Activated CD4-positive, CD25-positive, alpha-beta regulatory T cell (primary cell): ENCODE measurements at places on chromosomes 12 and 14.

DNA sequence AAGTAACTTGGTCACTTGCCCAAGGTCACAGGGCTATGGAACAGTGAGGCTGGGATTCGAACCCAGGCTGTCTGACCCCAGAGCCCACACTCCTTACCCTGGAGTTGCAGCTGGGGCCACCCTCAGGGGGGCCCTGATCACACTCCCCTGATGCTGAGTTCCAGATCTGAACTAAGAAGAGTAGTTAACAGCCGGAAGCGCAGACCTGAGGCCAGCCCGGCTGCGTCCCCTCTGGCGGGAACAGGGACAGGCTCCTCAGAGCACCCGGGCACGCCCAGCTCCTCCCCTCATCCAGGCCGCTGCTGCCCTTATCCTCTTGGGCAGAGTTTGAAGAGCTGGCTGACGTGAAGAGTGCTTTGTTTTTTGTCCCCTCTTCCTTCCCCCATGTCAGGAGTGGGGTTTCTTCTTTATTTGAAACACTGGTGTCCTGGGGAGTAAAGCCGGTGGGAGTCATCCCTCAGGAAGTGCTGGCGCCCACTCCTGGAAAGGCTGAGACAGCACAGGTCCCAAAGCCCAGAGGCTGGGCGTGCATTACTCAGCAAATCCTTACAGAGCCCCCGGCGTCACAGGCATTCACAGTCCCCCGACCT lies 8.7 kb downstream of the PHB2 start:
- peak; percentile 36 for DNase-seq

DNA sequence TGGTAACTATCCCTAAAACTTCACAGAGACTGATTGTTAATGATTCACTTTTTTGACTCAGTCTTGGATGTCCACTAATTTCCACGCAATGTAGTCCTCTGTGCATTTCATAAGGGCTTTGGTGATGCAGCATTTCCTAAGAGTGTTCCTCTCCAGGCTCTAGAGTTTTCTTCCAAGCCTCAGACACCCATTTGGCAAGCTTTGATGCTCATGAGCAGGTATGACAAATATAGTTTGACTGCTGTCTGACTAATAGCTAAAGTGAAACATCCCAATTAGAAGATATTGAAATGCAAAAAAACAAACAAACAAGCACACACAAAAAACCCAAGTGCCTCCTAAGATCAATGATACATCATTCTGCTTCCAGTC lies 1.5 kb upstream of the VAMP1 start:
- DNase-seq, result no peak

GRCh38 chr14:75453817-75454434 lies 26.1 kb downstream of the JDP2 start:
- DNase-seq, result no peak

DNA sequence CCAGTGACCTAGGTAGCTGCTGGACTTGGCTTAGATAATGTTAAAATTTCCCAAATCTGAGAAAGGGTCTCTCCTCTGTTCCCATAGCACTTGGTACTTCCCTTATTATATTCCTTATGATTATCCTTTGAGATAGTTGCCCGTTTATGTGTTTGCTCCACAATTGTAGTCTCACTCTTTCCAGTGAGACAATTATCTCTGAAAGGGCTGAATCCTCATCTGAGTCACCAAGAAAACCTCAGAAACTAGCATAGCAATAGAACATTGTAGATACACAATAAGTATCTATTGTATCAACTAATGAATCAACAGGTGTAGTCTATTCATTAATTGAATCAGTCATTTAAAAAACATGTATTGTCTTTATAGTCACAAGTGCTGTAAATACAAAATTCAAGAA lies 119.1 kb upstream of the FAR2 start:
- no peak for DNase-seq

DNA sequence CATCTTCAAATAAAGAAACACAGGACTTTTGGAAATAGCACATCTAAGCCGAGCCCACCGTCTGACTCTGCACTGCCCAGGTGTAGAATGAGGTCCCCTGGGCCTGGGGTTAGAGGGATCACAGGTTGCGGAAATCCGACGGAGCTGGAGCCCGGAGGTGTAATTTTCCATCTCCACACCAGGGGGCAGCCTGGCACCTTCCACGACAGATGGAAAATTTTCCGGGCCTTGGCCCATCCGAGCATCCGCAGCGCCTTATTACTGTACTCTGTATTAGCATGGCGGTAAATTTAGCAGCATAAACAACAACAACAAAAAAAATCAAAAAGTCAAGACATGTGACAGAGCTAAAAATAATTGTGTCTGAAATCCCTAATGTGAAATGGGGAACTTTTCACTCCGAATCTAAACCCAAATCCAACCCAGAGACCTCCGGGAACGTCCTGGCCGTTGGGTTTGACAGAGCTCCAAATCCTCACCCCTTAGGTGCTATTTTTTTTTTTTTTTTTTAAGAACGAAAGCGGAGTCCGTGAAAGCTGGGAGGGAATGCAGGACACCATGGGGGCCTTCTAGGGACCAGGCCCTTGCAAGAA lies 93.9 kb downstream of the KSR2 start:
- peak; percentile 8 for DNase-seq

- DNase-seq, result no peak
Measured at GRCh38 chr12:6540181-6540877, 6.0 kb downstream of the GAPDH start.

GRCh38 chr14:58280954-58281787 lies 17.2 kb upstream of the ARID4A start:
- no peak for DNase-seq

DNA sequence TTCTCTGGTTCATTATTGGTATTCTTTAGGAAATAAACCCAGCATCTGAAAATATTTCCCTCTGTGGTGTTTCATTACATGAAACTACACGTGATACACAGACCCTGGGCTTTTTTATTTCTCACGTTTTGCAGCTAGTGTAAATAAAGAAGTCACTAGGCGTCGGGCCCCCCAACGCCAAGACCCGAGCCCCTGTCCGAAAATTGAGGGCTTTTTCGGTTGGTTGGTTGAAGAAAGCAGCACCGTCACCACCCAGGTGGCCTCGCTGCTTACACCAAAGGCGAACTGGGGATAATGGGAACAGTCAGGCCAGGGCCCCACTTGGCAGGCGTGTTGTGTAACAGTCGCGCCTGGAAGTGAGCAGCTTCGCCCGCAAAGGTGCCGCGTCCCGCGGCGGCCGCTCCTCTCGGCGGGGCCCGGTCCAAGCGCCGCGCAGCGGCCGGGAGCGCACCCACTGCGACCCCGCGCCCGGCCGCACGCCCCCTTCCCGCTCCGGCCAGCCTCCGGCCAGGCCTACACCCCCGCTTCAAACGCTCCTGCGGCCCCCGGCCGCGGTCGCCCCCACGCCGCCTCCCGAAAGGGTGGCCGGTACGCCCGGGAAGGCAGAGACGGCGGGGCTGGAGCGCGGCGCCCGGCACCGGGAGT lies 1.2 kb downstream of the DUSP16 start:
- DNase-seq, result peak; percentile 30

GRCh38 chr14:102013669-102014200 lies 49.4 kb downstream of the DYNC1H1 start:
- DNase-seq, result no peak

- peak; percentile 5 for DNase-seq
Measured at GRCh38 chr12:124036657-124037109, 63.7 kb downstream of the ZNF664 start.

- DNase-seq, result no peak
Measured at GRCh38 chr14:97230051-97230450, 432.9 kb downstream of the VRK1 start.

DNA sequence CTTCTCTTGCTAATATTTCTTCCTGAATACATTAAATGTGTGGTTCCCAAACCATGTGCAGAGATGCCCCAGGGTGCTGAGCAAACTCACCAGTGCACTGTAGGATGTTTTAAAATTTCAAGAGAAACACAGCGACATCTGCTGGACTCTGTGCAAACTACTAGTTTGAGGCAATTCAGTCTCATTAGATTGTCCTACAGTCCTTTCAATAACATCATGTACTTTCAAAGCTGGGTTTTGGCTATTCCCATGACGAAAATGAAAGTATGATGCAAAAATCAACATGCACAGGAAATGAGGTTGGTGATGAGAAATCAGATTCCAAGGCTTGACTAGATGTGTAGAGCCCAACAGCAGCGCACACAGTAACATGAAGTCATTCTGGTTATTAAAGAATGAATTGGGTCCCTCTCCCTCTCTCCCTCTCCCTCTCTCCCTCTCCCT lies 66.3 kb downstream of the CLIP1 start:
- DNase-seq, result peak; percentile 3

DNA sequence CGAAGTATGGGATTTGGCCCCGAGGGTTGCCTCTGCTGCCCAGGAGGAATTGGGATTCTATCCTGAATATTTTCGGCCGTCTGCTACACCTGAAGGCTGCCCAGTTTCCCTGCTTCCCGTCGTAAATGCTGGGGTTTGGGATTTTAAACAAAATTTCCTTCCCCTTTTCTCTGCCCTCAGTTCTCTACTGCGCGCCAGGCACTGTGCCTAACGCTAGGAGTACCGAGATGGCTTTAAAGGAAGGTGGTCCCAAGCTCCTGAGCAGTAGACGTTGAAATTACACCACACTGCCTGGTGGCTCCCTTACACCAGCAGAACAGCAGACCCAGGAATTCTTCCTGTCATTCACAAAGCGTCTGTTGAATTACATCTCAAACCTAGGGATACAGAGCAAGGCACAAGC lies 566 bp upstream of the PRDM4 start:
- no peak for DNase-seq

- no peak for DNase-seq
Measured at GRCh38 chr14:51780741-51781140, 79.7 kb upstream of the GNG2 start.

DNA sequence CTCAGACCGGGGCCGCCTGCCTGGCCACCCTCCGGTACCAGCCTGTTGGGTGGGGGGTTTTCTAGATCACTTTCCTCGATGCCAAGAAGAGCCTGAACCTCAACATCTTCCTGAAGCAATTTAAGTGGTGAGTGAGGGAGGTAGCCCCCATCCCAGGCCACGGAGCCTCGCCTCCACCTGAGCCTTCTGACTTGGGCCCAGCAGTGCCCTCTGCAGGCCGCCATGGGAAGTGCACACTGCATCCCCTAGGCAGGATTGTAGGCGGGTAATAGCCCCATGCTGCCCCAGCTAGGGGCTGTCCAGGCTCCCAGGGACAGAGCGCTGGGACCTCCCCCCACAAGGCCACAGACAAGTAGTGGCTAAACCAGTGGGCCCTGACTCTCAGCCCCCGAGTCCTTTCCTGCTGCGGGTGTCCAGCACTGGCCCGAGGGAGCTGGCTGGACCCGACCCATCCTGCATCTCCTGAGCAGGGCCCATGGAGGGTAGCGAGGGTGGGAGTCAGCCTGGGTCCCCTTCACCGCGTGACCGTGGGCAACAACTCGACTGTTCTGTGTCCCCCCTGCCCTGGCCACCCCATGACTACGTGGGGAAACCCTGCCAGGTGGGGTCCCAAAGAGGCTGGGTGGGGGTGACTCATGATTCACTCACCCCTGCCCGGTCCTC lies 15.3 kb upstream of the ADSS1 start:
- DNase-seq, result peak; percentile 59

GRCh38 chr14:52473557-52473956 lies 78.7 kb downstream of the TXNDC16 start:
- DNase-seq, result no peak

DNA sequence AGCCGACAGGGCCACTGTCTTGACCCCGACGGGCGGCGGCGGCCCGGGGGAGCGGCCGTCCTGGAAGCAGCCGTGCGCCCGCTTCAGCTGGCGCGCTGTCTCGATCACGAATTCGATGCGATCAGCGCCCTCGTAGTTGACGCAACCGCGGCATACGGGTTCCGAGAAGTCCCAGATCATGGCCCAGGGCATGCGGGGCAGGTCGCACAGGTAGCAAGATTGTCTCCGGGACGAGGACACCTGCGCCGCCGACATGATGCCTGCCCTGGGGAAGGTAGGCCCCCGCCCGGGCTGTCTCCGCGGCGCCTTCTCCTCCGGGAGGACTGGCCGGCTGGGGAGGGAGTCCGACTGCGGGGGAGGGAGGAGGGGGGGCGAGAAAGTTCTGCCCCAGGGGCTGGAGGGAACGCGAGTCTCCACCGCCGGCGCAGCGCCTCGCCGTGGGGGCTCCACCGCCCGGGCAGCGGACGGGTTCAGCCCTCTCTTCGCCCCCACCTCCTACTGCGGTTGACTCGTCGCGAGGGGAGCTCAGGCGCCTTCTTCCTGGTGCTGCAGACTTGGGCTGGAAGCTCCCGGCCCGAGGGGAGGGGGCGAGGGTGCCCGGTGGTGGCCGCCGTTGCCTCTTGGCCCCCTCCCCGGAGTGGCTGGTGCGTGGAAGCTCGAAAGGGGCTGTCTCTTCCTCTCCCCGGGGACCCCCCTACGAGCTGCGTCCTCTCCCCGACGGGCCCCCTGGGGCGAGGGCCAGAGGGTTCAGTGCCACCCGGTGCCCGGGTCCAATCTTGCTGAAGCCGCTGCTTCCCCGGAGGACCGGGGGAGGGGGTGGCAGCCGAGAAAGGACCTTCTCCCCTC lies 747 bp downstream of the IRF2BPL start:
- DNase-seq, result peak; percentile 46

DNA sequence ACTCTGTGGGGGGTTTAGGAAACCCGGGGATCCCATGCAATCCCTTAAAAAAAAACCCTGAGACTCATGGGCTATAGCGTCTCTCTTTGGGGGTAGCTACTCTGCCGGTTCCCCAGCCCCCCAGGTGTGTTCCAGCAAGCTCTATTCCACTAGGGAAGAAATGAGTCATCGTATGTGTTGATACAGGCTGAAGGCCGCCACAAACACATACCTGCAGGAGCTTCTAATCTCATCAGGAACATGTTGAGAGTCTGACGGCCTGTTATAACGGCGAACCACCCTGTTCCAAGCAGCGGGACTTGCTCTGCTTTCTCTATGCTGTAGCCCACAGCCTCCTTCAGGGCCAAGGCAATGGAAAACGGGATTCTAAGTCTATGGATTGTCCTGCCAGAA lies 977 bp upstream of the KRT5 start:
- DNase-seq, result no peak

- no peak for DNase-seq
Measured at GRCh38 chr12:107448198-107448597, 237.4 kb upstream of the PWP1 start.

- DNase-seq, result no peak
Measured at GRCh38 chr12:103727638-103728037, 113.4 kb downstream of the NT5DC3 start.

GRCh38 chr12:97132270-97132669 lies 225.2 kb downstream of the NEDD1 start:
- DNase-seq, result no peak

DNA sequence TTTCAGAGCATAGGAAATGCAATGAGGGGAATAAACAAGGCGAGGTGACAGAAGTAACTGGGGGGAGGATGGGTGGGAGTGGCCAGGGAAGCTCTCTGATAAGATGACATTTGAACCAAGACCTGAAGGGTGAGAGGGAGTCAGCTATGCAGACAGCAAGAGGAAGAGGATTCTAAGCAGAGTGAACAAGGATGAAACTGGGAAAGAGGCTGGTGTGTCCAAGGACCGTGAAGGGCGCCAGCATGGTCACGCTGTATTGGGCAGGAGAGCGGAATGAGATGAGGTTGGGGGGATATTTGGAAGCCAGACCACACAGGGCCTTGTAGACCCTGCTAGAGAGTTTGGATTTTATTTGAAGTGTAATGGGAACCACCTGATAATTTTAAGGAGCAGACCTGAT lies 10.5 kb upstream of the PPP1R1A start:
- no peak for DNase-seq
